ENCODE measurements at places on chromosomes 12 and 14.

DNA sequence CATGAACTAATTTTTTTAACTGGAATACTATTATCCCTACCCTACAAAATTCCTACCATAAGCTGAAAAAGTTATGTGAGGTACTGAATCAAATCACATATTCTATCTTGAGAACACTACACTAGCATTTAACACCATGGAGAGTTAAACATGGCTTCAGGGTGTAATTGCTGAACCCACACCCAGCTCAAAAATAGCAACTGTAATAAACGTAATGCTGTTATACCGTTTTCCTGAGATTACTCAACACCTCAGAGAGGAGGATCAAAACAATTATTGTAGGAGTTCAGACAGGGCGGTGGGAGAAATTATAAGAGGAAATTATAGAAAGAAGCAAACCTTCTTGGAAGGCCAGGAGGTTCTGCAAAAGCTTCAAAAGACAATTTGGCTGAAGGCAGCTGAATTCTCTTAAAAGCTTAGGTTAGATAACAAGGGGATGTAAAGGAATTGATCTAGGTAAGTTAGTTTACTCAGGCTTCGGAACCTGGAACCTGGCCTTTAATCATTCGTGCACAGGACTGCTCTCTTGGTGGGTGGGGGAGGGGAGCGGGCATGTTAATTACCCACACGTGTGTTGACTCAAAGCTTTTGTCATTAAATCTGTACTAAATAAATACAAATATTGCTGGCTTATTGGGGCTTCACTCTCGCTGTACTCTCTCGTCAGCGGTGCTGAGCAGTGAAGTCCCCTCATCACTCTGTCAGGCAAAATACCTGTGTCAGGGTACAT, 12.1 kb upstream of the IPO8 start:
- no peak for DNase-seq

GRCh38 chr12:79689477-79690141, 1.2 kb downstream of the PAWR start:
- peak; percentile 14 for DNase-seq

DNA sequence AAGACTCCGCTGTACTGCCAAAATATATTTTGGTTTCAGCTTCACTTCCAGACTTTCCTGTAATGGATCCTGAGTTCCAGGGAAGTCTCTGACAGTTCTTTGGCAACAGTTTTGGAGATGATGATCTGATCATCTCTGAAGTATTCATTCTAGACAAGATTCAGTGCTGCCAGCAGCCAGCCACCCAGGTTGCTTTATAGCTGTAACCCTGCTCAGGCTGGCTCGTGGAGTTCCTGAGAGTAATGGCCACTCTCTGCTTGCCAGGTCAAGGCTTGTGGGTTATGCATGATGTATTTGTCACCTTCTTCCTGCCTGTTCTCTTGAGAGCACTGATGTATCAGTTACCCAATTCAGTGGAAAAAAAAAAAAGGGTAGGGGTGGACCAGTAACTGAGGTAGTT, 124.3 kb downstream of the PPHLN1 start:
- no peak for DNase-seq

GRCh38 chr12:128792881-128793280, 30.9 kb downstream of the SLC15A4 start:
- no peak for DNase-seq

GRCh38 chr12:101256266-101256665, 23.6 kb upstream of the UTP20 start:
- no peak for DNase-seq

DNA sequence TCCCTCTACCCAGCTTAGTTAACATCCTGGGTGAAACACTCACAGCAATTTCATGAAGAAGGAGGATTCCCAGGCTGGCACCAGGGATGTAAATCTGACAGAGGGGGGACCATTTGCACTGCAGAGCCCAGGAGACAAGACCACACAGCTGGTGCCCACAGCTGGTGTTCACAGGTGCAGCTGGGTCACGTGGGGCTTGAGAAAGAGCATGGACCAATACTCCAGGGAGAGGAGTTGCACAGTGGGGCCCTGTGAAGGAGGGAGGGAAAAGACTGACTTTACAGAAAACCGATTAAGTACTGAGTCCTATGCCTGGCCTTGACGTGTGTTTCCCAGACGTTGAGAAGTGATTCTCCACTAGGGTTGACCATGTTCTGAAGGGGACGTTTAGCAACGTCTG, 1316.7 kb upstream of the TMEM132C start:
- DNase-seq = no peak

GRCh38 chr14:89320381-89321000, 96.5 kb downstream of the FOXN3 start:
- DNase-seq = no peak

- no peak for DNase-seq
Measured at GRCh38 chr12:76259106-76259505, 89.1 kb downstream of the BBS10 start.

- no peak for DNase-seq
Measured at GRCh38 chr12:7015555-7016370, 2.5 kb downstream of the LPCAT3 start.

GRCh38 chr14:63892265-63892664, 39.5 kb downstream of the SYNE2 start:
- DNase-seq = no peak

DNA sequence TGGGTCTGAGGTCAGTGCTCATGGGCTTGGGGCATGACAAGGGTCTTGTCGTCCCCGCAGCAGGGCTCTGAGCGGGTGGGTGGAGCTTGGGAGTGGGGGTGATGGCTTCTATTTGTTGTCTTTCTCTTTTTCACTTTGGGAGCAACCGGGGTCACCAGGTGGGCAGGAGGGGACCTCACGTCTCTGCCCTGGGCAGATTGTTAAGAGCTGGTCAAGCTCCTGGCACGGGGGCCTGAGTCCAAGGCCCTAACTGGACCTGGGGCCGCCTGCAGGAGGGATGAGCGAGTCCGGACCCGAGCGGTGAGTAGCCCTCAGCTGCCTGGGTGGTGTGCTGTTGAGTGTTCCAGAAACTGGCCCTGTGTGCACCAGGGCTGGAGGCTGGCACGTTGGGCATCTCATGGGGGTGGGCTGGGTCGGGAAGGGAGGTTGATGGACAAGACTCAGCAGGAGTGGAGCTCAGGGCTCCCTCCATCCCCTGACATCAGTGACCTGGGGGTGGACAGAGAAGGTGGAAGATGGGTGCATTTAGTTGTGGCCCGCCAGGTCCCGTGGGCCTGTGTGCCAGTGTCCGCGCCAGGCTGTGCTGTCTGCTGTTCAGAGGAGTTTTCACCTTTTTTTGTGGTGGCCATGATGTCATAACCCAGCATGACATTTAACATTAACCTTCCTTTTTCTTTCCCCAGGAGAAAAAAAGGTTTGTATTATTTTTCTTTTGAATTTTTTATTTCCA, 27.5 kb downstream of the RTL1 start:
- no peak for DNase-seq
